ENCODE measurements at places on chromosomes 1 and 21. TPM values are rescaled to one million over a fixed set of nuclear protein-coding genes. Genes with fewer than 3 reads are reported as not detected.

SORT1 gene
- total RNA-seq, result 1.9 TPM

KRTCAP2 gene
- total RNA-seq, result 237 TPM

PRKAA2 gene
- total RNA-seq, result not detected

AMPD1 gene
- total RNA-seq, result not detected

PROK1 gene
- total RNA-seq, result not detected

IL19 gene
- not detected for total RNA-seq

C8B gene
- total RNA-seq, result not detected

HNRNPU gene
- total RNA-seq, result 589 TPM

SMIM1 gene
- 1.4 TPM for total RNA-seq

Data from activated T-helper 2 cell treated with anti-CD3 and anti-CD28 coated beads, Interferon-gamma antibody, Interleukin-2, Interleukin-4, amounts not matched to agents 10 μg/mL and 5 μg/mL and 100 μg/mL, durations not matched to agents 14 hours and 24 hours and 36 hours (primary cell).